Tongue (tissue), 3 donors: ENCODE measurements at places on chromosomes 4 and X. TPM values are rescaled to one million over a fixed set of nuclear protein-coding genes. Genes with fewer than 3 reads are reported as not detected.

Gene TKTL1
- 1.6 TPM for total RNA-seq

Gene CLNK
- total RNA-seq, result not detected

Gene OPRPN
- total RNA-seq, result not detected

GRCh38 chr4:179762840-179763239 lies 2320.6 kb upstream of the AGA start:
- DNase-seq, result no peak

- peak; percentile 38 for DNase-seq
Observed at GRCh38 chr4:41572516-41572915, 34.6 kb downstream of the LIMCH1 start.

DNA sequence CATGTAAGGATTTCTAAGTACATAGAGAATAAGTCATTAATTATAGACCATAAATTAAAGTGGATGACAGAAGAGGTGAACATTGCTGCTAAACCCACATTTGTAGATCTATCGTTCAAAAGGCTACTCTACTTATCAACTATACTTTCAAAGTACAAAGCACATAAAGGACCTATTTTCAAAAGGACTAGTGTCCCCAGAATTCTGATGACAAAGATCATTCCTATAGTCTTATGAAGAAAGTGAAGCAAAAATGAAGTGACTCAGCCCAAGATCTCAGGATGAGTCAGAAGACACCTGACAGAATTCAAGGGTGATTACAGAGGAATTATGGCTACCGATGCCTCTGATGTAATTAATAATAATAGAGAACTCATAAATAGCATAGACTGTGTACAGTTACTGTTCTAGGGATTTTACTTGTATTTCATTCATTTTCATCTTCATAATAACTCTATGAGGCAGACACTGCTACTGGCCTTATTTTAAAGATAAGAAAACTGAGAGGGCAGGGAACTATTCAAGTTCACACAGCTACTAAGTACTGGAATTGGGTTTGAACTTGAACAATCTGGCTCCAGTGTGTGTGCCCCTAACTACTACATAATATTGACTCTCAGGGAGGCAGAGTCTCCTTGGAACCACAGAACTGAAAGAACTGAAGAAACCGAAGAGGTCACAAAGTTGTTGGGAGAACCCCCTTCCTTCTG lies 17.1 kb downstream of the USP46 start:
- no peak for DNase-seq

DNA sequence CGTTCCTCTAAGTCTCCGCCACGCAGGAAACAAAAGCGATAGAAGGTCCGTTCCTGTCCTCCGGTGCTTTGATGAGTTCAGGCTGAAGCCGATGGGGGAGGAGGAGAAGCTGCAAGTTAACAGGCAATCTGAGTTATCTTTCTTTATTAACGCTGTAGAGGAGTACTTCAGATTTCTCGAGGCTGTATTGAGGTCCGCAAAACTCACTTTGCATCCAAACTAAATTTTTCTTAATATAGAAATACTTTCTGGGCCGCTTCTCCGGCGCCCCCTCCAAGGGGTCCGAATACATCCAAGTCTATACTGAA lies 395 bp upstream of the SOWAHB start:
- DNase-seq, result no peak

GRCh38 chrX:153739754-153740486 lies 15.3 kb downstream of the ABCD1 start:
- no peak for DNase-seq

DNA sequence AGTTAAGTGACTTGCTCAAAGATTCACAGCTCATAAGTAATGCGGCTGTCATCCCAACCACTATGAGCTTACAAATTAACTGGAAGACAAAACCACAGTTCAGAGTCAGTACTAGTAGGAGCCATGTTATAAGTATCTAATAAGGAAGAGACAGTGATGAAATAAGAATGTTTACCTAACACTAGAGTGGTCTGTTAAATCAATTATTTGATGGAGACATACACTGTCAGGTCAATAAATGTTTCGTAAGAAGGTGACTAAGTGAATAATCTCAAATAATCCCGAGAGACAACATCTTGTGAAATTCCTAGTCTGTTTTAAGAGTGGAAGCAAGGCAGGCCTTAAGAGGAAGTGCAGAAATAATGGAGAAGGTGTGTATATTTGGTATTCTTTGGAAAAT lies 25.8 kb upstream of the AMELX start:
- DNase-seq, result no peak

DNA sequence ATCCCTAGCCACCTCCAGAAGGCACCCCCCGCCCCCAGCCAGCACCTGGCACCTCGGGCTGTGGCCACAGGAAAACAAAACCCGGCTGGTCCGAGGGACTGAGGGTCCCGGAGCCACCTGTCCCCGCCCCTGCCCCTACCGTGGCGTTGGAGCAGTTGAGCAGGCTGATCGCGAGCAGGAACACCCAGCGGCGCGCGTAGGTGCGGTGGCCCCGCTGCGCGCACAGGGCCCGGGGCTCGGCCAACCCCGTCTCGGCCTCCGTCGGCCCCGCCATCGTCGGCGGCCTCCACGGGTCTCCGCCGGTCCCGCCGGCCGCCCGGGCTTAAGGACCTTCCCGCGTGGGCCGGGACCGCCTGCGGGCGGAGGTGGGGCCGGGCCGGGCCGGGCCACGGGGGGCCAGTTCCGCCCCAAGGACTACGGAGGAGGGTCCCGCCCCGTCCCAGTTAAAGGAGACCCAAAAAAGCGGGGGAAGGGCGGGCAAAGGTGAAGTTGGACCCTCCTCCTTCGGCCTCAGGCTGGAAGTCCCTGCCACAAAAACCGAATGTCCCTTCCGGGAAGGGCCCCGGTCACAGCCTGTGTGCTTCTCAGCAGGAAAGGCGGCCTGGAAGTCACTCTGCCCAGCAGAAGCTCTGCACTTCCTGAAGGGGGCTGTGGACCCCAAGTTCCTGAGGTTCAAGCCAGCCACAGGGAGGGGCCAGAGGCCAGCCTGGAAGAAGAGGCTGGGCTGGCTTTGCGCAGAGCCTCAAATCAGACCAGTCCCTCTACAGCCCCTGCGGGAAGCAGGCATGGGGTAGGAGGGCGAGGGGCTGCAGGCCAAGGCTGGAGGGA lies at the start of gene SLC49A3:
SLC49A3 (minus strand) TSS at position 298 of the 828 bp plus-strand sequence; CDS start at position 274, 24 bp downstream.
- peak; percentile 21 for DNase-seq

- DNase-seq, result no peak
Observed at GRCh38 chrX:54076903-54077302, 32.6 kb upstream of the PHF8 start.

GRCh38 chr4:159487284-159487747 lies 384.4 kb downstream of the RAPGEF2 start:
- DNase-seq, result peak; percentile 92

DNA sequence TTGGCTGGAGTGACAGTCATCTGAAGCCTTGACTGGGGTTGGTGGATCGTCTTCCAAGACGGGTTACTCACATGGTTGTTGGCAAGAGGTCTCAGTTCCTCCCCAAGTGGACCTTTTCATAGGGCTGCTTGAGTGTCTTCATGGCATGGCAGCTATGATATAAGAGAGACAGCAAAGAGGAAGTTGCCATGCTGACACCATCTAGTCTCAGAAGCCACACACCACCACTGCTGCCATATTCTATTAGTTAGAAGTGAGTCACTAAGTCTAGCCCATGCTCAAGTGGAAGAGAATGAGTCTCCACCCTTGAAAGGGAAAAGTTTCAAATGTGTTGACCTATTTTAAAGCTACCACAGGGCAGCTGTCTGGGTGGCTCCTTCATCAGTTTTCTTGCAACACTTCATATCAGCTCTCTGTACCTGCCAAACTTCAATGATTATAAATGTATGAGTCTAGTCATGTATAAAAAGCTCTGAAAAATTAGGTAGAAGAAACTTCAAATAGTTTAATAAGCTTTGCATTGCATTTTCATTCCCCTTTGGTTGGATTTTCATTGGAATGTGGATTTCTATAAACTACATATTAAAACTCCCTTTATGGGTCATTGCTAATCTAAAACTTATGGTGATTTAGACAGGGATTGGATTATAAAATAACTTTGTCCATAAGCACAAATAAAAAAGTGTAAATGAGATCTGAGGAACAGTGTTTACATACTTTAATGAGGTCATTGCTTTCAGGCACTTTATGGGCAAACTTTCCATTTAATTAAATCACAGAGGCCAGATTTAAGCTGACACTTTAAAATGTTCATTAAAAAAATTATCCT lies 68.0 kb upstream of the ATXN3L start:
- no peak for DNase-seq
